ENCODE measurements at places on chromosomes 5 and 9.

GRCh38 chr5:98433673-98434072 lies 339.8 kb upstream of the RGMB start:
- no peak for DNase-seq

DNA sequence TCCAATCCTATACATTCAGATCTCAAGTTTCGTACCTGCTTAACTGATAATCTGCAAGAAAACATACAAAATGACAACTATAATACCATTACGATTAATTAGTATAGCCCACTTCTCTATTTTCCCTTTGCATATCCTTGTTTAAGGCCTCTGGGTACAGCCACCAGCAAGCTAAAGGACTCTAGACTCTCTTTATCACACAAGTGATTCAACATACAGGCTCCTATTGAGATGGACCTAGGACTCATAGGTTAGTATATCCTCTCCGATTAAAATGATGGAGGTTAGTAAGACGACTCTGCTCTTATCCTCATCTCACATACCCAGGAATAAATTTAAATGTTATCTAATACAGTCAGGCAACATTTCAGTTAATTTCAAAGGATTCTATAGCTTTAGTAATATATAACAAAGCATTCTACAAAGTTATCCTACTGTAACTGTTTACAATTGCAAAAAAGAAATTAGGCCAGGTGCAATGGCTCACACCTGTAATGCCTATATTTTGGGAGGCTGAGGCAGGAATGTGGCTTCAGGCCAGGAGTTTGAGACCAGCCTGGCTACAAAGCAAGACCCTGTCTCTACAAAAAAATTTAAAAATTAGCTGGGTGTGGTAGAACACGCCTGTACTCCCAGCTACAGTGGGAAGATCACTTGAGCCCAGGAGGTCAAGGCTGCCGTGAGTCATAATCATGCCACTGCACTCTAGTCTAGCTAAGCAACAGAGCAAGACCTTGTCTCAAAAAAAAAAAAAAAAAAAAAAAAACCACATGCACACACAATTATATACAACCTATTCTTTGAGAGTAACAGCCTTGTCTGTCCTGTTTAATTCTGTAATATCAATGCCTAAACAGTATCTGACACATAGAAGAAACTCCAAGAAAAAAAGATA lies 15.4 kb downstream of the HAUS6 start:
- DNase-seq = no peak

DNA sequence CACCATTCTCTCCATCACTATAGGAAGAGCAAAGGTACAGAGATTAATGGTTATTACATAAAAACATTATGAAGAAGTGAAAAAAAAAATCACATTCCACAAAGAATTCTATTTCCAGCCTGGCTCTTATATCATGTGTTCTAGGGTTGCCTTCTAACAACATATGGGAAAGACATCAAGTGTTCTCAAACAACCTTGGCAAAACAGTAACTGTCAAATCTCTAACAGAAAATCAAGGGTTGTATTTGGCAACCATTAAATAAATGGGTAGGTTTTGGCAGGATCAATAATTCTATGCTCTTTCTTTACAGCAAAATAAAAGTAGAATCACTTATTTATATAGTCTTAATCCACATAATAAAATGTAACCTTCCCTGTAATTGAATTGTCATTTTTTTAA lies 728.9 kb downstream of the MAT2B start:
- no peak for DNase-seq

GRCh38 chr5:41978676-41979075 lies 53.6 kb downstream of the FBXO4 start:
- DNase-seq = no peak

DNA sequence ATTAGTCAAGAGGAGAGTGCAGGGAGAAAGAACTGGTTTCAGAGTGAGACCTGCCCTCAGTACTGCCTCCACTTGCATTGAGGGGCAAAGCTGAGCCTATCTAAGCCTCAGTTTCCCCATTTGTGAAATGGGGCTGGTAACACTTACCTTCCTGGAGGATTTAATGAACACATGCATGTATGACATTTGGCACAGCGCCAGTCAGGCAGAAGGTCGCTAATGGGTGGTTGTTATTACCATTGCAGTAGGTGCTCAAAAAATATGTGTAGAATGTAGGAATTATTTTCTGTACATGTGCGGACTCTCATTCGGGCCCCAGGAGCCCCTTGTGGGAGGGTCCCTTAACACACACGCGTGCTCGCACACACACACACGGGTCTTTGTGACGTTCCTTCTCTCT lies 10.9 kb downstream of the FAT2 start:
- no peak for DNase-seq

- DNase-seq = no peak
Observed at GRCh38 chr5:76528547-76529331, 94.5 kb downstream of the F2RL2 start.

- no peak for DNase-seq
Observed at GRCh38 chr9:12185856-12186255, 507.3 kb upstream of the TYRP1 start.
